Cerebellar nuclear complex (tissue), 1 donor: ENCODE measurements at places on chromosomes 11 and 22.

GRCh38 chr11:65429724-65430405, 7.3 kb downstream of the NEAT1 start:
- no peak for DNase-seq

- no peak for DNase-seq
These were observed 13.7 kb downstream of the CYB561A3 start for GRCh38 chr11:61347916-61348461.

- DNase-seq = no peak
These were observed 3.9 kb downstream of the CREB3L1 start for GRCh38 chr11:46281371-46281831.

DNA sequence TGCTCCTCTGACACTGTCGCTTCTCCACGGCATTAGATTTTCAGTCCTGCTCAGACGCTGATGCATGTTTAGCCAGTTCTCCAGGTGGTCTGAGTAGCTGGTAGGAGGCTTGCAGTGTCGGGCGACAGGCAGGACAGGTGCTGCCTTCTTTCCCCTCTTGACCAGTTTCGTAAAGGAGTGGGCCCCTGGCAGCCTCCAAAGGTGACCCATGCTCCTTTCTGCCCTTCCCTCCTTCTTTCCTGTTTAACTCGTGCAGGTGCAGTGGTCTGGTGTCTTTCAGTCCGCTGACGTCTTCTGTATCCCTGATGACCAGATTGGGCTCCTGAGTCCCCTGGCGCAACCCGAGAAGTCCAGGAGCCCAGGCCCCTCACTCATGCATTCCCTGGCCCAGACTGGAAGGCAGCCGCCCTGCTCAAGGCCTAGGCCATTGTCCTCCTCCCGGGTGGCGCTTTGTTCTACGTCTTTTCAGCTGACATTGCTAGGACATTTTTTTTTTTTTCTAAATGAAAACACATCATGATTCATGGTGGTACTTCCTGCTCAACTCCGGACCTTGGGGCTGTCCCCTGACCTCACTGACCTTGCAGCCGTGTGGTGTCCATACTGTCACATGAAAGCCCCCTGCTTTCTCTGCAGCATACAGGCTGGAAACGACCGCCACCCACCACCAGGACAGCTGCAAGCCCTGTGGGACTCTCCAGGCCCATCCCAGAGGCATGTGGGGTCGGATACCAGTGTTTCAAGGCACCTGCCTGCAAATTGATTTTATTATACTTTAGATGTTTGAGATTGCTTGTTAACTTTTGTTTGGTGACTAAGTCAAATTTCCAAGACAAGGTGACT, 25.5 kb upstream of the TXNRD2 start:
- DNase-seq = no peak

DNA sequence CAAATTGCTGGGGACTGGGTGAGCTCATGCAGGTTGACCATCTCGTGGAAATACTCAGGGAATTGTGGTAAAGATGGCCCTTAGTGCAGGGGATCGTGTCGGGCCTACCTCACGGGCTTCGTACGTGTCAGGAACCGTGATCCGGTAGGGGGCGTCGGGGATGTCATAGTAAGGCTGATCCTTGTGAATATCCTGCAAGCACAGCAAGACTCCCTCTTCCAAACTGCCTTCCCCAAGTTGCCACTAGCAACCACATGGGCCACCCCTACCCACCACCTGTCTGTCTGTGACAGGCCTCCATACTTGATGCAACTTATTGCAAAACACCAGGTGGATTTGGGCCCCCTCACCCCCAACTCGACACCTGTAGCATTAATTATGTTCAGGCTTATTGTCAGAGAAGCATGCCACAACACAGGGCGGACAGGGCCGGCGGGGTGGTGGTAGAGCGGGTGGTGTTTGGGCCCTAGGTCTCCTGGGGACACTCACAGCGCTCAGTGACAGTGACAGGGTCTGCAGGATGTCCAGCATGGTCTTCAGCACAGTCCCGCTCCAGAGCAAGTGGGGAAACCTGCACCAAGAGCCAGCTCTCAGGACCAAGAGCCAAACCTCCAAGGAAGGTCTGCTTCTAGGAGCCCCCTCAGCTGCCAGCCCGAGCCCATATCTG, 22.6 kb upstream of the SERPIND1 start:
- no peak for DNase-seq

GRCh38 chr11:83921447-83922192, 635.5 kb upstream of the CCDC90B start:
- DNase-seq = no peak

DNA sequence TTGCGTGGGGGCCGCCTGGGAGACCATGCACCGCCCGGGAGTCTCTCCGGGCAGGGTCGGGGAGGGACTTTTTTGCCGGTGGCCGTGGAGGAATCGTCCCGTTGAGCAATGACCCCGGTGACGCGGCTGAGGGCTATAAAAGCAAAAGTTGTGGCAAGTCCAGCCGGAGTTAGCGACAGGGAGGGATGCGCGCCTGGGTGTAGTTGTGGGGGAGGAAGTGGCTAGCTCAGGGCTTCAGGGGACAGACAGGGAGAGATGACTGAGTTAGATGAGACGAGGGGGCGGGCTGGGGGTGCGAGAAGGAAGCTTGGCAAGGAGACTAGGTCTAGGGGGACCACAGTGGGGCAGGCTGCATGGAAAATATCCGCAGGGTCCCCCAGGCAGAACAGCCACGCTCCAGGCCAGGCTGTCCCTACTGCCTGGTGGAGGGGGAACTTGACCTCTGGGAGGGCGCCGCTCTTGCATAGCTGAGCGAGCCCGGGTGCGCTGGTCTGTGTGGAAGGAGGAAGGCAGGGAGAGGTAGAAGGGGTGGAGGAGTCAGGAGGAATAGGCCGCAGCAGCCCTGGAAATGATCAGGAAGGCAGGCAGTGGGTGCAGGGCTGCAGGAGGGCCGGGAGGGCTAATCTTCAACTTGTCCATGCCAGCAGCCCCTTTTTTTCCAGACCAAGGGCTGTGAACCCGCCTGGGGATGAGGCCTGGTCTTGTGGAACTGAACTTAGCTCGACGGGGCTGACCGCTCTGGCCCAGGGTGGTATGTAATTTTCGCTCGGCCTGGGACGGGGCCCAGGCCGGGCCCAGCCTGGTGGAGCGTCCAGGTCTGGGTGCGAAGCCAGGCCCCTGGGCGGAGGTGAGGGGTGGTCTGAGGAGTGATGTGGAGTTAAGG, at the start of gene NEAT1:
TSS of gene NEAT1 (plus strand) at position 166 of the 883 bp plus-strand sequence.
- DNase-seq = no peak

DNA sequence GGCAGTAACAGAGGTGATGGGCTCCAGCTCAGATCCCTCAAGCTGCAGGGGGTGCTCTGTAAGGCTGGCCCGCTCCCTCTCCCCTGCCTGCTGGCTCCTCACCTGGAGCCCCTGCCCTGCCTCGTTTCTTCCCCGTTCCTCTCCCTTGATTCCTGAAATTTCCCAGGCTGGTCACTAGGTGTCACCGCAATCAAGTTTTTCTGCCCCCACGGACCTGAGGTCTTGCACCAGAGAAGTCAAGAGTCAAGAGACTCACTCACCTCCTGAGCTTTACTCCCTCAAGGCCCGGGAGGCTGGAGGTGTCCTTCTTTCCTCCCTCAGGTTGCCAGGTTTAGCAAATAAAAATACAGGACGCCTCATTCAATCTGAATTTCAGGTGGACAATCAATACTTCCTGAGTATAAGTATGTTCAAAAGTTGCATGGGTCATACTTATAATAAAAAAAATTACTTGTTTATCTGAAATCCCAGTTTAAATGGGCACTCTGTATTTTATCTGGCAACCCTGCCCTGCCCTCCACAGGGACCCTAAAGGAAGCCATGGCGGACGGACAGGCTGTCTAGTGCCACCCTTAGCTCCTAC, 69.2 kb downstream of the SCUBE1 start:
- no peak for DNase-seq

DNA sequence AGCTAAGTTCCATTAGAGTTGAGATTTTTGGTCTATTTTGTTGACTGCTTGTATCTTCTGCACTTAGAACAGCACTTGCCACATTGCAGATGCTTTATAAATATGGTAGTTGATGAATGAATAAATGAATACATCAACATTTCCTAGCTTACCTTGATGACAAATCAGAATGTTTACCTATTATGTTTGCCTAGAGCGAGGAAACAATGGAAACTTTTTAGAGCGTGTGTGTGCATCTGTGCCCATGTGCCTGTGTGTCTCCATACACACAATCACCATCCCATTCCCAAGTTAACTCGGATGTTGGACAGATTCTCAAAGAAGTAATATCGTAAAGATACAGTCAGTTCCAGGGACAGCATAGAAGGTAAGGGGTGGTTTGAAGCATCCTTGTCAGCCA, 139.1 kb downstream of the DBX1 start:
- DNase-seq = no peak

DNA sequence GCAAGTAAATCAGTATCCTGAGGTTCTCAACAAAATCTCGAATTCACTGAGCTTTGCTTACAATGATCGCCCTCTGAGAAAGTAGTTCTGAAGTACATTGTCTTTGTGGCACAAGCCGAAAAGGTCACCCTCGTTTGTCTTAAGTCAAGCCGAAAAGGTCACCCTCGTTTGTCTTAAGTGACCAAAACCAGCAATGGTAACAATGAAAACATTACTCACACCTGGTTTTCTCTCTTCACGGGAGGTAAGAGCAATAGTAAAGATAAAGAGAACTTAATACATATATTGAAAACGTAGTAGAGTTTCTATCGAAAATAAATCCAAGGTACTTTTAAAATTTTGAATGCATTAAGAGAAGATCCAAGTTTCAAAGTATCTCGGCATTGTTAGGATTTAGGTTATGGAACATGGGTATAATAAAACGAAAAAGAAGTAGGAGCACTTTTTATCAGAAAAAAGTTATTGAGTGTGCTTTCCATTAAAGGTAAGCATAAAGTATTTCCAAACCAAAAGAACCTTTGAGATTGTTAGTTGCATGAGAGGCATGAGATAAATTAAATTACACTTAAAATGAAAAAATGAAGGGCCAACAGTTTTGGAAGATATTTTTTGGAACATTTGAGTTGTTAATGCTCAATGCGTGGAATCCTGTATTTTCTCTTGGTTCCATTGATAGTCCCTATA, 1.2 kb downstream of the BARX2 start:
- no peak for DNase-seq

DNA sequence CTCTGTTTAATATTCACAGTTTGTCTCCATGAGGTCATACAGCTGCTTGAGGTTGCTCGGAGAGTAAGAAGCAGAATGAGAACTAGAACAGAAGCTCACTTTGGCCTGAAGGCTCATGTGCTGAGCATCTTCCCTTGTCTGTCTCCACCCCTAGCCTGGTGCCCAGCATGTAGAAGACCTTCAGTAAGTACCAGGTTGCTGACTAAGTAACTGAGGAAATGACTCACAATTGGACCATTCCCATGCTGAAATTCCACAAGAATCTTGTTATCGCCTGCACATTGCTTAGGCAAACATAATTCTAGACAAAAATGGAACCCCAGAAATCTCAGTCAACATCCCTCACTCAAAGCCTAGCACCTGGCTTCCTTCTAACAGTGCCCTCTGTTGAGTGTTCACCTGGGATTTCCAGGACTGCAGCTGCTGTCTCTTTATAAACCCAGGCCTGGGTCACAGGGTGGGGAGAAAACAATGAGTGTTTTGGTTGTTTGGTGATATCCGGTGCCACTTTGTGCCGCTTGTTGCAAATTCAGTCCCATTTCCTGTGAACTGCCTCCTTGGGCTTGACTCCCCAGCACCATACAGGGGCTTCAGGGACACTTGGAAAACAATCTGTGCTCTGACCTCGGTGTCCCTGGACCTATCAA, 406.8 kb downstream of the ETS1 start:
- no peak for DNase-seq

DNA sequence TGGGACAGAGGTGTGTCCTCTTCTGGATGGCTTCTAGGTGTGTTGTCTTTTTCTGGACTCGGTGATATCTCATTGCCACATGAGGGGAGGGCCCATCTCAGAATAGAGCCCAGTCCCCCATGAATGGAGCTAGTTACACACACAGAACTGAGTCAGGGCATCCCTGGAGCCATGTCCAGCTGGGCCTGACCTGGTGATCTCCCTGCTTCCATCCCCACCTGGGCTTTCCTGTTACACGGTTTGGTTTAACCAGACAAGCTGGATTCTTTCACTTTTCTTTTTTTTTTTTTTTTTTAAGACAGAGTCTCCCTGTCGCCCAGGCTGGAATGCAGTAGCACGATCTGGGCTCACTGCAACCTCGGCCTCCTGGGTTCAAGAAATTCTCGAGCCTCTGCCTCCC, 6.1 kb upstream of the A4GALT start:
- no peak for DNase-seq

GRCh38 chr11:2731130-2732125, 31.6 kb upstream of the KCNQ1OT1 start:
- DNase-seq = no peak

DNA sequence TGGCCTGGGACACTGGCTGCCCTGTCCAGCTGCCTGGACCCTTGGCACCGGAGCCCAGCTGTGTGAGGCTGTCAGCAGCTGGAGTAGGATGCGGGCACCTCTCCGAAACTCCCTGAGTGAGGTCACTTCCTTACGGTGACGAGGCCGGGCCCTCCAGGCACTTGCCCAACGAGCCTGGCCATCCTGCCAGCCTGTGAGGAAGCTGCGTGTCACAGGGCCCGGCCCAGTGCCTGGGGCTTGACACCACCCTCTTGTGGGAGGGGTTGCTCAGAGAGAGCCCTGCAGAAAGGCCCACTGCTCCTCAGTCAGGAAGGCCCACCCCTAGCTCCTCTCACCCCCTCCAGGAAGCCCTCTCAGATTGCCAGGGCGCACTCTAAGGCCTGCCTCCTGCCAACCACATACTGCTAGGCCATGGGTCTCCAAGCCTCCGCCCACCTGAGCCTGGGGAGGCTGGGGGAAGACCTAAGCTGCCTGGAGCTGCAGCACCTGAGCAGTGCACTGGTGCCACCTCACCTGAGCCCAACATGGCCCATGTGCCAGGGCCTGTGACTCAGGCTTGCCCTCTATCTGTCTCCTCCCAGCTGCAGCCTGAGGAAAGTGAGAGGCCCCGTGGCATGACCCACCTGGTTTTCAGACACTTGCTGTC, 4.3 kb upstream of the PHLDA2 start:
- no peak for DNase-seq

DNA sequence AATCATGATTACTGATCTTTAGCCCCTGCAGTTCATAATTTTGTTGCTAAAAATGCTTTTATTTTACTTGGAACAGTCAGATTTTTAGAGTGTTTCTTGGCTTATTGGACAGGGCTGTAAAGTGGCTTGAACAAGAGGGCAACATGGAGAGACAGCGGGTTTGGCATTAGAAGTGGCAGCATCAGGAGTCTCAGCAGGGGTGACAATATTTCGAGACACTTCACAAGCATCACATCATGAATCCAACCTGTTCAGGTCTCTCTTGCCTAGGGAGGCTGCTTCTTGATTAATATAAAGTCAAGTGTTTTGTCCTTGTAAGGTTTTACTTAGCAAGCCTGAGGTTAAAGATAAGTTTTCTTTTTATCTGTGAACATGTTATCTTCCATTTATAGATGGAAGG, 2249.5 kb downstream of the LRRC4C start:
- DNase-seq = no peak

GRCh38 chr22:31291481-31292235, 630 bp downstream of the PIK3IP1 start:
- no peak for DNase-seq

GRCh38 chr22:31818481-31819392, 64.9 kb downstream of the DEPDC5 start:
- no peak for DNase-seq
